IMR-90 (cell line): ENCODE measurements at places on chromosomes 2 and 18. TPM values are rescaled to one million over a fixed set of nuclear protein-coding genes. Genes with fewer than 3 reads are reported as not detected.

Gene CYP1B1
- total RNA-seq: 1.1 and 1.9 TPM in 2 replicates

Gene LIPG
- total RNA-seq: under 0.01 TPM in 1 of 2 replicates, not detected in the other

Gene DES
- 3.3 and 4.3 TPM in 2 replicates for total RNA-seq

Gene APCDD1
- 0.83 and 1.1 TPM in 2 replicates for total RNA-seq

Gene UGT1A3
- not detected in 2 replicates for total RNA-seq

Gene PJVK
- 0.28 and 0.72 TPM in 2 replicates for total RNA-seq

Gene GAD1
- total RNA-seq: not detected in 2 replicates

Gene OTOF
- total RNA-seq: not detected in 2 replicates

Gene ADCYAP1
- total RNA-seq: not detected in 2 replicates

Gene GYPC
- total RNA-seq: 53.4 and 53.6 TPM in 2 replicates
